ENCODE measurements at places on chromosomes 7 and 10.
A peak's percentile ranks its signal among the peaks of the same experiment; 100 is the strongest.

- DNase-seq = no peak
These were observed 46.0 kb downstream of the CDC123 start for GRCh38 chr10:12241810-12242529.

GRCh38 chr7:1022801-1023465, 21.4 kb upstream of the GPR146 start:
- no peak for DNase-seq

DNA sequence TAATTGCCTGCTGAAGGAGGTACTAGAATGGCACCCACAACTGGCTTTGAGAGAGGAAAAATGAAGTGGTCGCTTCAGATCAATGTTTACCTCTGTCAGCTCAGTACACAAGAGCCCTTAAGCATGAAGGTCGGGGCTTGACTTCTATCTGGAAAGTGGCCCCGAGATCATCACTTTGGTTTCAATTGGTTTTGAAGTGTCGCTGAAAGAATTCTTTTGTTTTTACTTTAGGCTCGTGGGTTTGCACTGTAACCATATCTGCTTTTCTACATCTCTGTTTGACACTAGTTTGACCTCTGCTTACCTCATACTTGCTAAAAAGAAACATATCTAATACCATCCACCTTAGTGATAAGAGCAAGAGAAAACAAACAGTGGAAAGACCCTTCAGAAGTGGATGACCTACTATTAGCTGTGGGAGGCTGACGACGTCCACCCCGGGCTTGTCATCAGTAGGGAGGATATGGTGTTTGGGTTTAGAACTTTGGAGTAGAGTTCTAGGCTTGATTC, 361.8 kb downstream of the GATA3 start:
- DNase-seq = no peak

- DNase-seq = no peak
These were observed 3.9 kb upstream of the ATP6V0E2 start for GRCh38 chr7:149869867-149870266.

DNA sequence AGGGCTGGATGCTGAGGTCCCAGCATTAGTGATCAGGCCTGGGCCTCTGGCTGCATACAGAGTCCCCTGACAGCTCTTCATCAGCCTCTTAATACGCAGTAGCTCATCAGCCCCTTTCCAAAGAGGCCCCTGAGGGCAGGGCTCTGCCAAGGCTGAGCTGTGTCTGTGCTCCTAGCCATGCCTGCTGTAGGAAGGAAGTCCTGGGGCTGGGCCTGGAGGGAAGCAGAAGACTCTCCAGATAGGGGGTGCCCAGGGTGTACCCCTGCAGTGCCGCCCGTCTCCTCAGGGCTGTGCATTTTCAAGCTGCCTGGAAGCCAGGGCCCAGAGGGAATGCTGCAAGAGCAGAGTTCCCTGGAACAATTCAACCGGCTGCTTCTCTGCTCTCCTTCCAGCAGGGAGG, 7.3 kb upstream of the RET start:
- DNase-seq = no peak

DNA sequence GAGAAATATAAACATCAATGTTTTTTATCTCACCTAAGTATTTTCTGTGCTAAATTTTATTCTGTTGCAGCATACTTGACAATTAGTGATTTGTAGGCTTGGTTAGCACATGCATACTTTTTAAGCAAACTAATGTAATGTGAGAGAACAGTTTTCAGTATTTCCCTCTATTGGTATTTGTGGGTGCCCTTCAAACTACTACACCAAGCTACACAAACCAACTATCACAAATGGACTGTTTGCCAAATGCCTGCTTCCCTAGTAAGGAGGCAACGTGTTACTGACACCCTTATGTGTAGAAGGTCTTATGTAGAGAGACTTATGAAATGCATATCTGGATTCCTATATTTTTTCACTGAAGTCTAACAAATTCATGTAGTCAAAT, 98.4 kb upstream of the FZD1 start:
- peak; percentile 17 for DNase-seq

GRCh38 chr10:109277456-109277855, 645.9 kb downstream of the XPNPEP1 start:
- peak; percentile 48 for DNase-seq

DNA sequence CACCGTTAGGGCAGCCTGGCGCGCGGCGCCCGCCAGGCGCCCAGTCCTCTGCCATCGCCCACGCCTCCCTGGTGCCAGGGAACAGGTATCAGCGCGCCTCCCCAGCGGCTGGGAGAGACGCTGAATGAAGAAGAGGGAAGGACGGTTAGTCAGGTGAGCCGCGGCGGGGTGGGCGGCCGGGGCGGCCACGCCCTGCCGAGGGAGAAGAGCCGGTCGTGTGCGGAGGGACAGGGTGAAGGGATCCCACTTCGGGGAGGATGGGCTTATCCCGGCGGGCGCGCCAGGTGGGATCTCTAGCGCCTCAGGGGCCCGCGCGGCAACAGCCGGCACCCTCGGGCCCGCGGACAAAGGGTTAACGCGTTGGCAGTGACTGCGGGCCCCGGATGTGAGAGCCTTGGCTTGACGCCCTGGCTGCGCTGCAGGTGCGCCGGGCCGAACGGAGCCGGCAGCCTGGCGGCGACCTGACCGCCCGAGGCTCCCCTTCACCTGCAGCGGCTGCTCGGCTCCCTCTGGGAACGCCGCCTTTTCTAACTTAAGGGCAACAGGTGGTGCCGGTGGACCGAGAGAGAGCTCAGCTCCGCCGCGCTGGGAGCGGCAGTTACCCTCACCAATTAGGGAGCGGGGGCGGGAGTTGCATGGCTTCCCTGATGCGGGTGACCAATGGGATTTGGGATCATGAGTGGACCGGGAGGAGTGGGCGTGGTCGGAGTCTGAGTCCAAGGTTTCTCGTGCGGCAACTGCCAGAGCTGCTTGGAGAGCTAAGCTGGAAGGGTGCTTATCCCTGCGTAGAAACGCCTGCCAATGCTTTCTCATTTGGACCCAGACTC, at the start of gene ARL4A:
Gene ARL4A (plus strand): TSS at position 743 of the 827 bp plus-strand sequence. CDS start 622 bp downstream, outside the sequence.
- peak; percentile 98 for DNase-seq

DNA sequence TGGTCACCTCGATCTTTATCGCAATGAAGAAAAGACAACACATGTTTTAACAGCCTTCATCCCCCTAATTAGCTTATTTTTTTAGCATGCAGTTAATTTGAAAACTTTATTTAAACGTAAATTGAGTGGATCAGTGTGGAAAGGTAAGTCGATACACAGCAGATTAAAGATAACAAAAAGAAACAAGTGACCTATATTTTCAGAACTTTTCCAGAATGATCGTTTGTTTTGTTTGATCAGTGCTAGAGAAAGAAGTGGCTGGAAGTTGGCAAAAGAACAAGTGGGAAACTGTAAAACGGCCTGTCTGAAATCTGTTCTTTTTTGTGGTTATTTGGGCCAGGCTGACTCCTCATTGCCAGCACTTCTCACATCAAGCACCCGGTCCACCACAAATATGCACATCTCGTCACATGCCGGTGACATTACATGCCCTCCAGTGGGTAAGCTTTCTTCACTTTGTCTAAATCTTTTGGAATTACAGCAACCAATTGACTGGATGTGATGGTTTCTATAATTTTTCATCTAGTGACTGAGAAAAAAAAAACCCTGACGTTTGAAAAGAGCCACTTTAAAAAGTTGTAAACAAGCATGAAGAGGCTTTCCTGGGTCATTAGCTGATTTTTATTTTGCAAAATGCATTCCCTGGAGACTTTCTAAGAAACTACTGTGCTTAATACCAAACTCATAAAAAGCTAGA, 33.2 kb downstream of the C7orf33 start:
- DNase-seq = peak; percentile 54

DNA sequence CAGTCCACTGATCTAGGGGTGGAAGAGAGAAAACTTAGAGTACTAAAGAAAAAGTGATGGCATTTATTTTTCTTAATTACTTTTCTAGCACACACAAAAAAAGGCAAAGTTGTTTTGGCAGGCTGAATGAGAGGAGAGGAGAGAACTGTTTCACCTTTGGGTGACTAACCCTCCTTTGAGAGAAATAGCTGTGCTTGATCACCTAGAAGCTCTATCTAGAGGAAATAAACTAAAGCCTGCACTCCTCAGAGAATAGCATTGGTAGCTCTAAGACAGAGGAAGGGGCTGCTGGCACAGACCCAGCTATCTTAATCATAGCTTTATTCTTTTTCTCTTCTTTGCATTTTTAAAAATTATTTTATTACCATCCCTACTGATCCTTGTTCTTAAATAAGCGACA, 6.3 kb downstream of the TMEM243 start:
- DNase-seq = no peak

DNA sequence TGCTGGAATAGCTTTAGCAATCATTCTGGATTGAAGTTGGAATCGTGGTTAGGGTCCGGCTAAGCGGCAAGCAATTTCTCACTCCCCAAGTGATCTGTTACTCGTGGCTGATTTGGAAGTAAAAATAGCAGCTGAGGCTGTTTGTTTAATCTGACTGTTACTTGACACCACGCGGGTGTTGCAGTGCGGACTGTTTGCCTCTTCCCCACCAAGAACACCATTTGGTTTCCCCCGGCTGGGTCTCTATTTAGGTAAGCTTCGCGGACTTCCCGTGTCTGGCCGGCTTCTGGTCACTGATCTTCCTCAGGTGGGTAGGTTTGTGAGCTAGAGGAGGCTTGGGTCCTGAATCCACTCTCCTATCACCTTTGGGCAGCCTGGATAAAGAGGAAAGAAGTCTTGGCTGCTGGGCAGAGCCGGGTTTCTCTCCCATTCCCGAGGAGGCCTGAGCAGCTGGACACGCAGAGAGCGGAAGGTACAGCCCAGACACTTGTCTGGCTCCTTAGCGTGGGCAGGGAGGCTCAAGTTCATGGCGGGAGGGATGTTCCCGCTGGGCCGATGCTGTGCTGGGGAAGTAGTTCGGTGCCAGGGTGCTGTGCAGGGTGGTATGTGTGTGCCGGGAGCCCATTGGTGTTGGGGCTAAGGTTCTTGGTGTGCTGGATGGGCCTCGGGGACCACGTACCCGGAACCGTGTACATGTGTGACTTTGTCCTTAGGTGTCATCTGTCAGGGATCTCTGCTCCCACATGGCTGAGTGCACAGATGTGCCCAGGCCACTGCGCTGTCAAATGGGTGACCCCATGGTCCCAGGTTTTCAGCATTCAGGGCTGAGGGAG, at the start of gene C10orf71:
Gene C10orf71 (plus strand): TSS at position 188 of the 833 bp plus-strand sequence. CDS start 23,376 bp downstream, outside the sequence.
- no peak for DNase-seq

GRCh38 chr7:105589356-105590077, 8.2 kb upstream of the EFCAB10 start:
- peak; percentile 82 for DNase-seq

DNA sequence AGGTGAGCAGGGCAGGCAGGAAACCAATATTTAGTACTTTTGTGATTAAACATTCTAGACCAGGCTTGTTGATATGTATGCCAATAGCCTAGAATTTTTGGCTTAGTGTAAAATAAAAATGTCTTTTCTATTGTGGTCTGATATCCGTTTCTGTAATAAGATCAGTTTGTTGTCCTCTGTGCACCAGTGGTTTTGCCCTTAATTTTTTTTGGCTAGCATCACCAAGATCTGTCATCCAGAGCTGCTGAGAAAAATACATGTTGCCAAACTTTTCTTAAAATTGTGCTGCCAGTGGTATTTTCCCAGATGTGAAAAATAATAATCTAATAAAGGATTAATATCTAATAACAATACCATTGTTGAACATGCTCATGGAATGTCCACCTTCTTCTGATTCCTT, 115.6 kb downstream of the TWIST1 start:
- DNase-seq = no peak

DNA sequence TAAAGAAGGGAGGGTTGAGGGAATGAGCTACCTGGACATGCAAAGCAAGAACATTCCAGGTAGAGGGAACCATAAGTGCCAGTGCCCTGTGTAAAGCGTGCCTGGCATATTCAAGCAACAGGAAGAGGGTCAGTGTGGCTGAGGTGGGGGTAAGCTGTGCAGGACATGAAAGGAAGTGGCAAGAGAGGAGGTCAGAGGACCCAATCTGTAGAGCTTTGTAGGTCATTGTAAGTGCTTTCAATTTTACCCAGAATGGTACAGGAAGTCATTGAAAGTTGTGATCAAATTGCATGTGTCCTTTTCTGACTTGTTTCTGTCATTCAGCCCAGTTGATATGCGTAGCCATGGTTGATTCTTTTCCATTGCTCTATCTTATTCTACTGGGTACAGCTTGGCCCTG, 156.6 kb downstream of the NOC3L start:
- no peak for DNase-seq
